ENCODE measurements at places on chromosomes 6 and 20.

GRCh38 chr6:108323710-108324466 lies 29.0 kb downstream of the AFG1L start:
- DNase-seq: no peak

DNA sequence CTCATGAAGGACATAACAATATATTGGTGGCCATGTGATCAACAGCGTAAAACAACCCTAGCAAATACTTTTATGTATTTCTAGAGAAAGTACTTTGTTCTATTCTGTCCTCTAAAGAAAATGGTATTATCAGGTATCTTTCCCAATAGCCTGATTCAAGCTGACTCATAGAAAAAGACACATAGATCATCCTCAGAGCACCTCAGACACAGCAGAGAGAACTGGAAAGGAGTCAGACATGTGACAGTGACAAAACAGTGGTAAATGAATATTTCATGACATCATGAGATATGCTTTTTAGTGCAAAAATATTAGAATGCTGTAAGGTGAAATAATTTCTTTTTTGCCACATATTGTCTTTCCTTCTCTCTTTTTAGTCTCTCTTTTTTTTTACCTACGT lies 1355.0 kb upstream of the MAP3K7 start:
- no peak for DNase-seq

GRCh38 chr6:137415834-137416190 lies 78.4 kb downstream of the OLIG3 start:
- DNase-seq: no peak

GRCh38 chr6:137490006-137490905 lies 3.9 kb downstream of the OLIG3 start:
- DNase-seq: no peak

DNA sequence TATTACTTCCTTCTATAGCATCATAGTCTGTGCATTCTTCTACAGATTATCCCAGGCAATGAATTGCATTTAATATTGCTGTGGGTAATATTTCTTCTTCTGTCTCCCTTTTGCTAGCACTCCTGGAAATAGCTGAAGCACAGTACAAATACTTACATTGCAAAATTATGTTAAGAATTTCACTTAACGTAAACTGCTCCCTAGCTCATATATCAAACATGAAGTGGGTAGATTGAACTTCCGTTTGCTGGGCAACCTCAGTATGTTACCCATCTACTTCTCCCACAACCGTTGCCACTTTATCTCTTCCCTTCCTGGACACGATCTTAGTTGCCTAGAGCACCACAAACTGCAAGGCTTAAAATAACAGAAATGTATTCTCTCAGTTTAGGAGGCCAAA lies 963.3 kb downstream of the KIF16B start:
- DNase-seq: no peak

GRCh38 chr6:3422435-3423070 lies 34.3 kb downstream of the SLC22A23 start:
- no peak for DNase-seq

- no peak for DNase-seq
These were observed 5.9 kb downstream of the TFAP2B start for GRCh38 chr6:50824552-50824951.

DNA sequence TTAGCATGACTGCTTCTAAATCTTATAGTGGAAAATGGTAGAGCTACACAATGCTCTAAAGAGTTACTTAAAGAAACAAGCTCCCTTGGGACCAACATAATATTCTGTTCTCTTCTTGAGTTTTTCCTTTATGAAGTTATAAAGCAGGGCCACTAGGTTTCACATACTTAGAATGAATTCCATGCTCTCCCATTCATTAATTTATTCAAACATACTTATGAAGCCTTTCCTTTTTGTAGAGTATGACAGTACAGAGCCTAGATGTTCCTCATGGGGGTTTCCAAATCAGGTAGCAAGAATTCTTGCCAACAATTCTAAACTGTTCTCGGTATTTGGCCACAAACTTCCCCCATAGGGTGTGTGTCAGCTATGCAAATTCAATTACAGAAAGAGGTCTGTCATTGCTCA lies 20.6 kb upstream of the FABP7 start:
- no peak for DNase-seq

GRCh38 chr6:142395768-142396231 lies 94.0 kb downstream of the ADGRG6 start:
- no peak for DNase-seq

GRCh38 chr6:24524805-24525204 lies 30.0 kb downstream of the ALDH5A1 start:
- DNase-seq: no peak

GRCh38 chr6:90314514-90314913 lies 17.9 kb upstream of the BACH2 start:
- DNase-seq: no peak

- DNase-seq: no peak
These were observed 10.5 kb downstream of the ANKRD66 start for GRCh38 chr6:46757214-46757596.

GRCh38 chr6:79269877-79270276 lies 35.4 kb upstream of the HMGN3 start:
- DNase-seq: no peak
